M059J (cell line): ENCODE measurements at places on chromosomes 6 and 20.

- no peak for DNase-seq
Measured at GRCh38 chr6:156359912-156360311, 417.3 kb upstream of the ARID1B start.

DNA sequence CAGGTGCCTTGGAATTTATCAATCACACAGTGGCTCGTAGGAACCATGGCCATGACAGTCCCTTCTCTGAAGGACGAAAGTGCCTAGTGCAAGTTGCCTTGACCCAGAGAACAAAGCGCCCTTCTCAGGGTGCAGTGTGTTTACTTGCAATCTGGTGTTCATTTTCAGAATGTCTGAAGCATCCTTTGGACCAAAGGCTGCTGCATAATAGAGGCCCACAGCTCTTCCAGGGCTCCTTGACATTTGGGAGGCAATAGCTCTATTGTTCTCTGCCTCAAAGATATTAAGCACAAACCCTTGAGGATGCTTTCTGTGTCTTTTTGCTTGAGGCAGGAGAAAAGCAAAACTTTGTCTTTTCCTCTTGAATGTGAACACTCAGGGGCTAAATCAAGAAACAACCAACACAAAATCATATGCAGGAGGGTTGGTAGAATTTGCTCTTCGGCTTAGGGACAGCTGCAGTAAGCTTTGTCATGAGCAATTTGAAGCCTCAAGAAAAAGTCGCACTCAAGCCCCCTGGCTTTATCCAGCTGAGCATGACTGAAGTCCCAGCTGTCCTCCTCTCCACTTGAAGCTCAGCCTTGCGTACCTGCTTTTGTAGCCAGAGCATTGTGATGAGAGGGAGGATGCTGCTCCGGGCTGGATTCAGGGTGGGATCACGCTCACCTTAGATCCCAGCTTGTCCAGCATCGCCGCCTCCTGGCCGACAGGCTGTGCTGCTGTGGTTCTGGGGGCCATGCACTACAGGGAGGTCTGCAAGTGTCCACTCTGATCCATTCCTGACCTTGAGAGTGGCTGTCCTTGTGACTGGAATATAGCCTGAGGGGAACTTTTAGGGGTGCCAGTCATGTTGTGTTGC lies 495.4 kb downstream of the CDH26 start:
- no peak for DNase-seq

DNA sequence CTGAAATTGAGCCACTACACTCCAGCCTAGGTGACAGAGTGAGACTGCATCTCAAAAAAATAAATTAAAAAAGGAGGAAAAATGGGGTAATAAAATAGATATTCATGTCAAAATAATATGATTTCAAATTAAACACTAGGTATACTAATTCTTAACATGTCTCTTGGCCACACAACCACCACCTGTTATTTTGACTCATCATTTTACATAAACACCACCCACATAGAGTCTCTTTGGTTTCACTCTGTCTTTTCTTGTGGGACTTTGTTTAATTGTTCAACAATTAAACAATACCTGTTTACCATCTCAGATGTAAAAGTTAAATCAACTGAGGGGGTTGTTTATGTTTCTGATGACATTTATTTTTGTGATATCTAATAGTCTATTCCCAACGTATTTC lies 476.8 kb upstream of the ADGRB3 start:
- no peak for DNase-seq

DNA sequence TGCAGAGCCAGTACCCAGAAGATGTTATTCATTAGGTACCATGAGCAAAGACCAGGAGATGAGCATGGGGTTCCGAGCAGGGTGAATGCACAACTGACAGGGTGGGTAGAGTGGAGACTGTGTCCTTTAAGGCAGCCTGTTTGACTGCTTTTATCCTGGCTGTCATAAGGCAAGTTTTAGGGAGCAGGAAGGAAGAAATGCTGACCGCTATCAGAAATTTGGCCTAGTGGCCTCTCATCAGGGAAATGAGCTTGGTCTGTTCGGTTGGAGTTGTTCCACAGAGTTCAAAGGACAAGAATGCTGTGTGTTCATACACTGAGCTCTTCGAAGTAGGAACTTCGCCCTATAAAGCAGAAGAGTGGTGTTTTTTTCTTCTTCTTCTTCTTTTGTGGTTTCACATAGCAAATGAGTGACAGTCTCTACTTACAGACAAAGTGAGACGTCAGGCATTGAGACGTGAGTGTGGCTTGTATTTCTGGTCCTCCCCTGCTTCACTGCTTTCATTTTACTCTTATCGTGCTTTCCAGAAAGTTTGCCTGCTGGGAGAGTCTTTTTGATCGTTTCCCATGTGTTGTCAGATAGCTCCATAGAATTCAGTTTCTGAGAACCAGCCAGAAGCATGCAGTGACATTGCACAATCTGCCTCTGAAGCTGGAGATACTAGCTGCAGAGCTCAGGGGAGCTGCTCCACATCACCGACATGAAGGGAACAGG lies at the start of gene CASS4:
TSS of gene CASS4 (plus strand) at position 502 of the 714 bp plus-strand sequence. CDS start at position 701, 199 bp downstream.
- DNase-seq, result no peak

GRCh38 chr20:1930165-1930564 lies 35.0 kb downstream of the SIRPA start:
- no peak for DNase-seq

GRCh38 chr20:59207235-59207634 lies 43.6 kb downstream of the ZNF831 start:
- DNase-seq, result no peak

DNA sequence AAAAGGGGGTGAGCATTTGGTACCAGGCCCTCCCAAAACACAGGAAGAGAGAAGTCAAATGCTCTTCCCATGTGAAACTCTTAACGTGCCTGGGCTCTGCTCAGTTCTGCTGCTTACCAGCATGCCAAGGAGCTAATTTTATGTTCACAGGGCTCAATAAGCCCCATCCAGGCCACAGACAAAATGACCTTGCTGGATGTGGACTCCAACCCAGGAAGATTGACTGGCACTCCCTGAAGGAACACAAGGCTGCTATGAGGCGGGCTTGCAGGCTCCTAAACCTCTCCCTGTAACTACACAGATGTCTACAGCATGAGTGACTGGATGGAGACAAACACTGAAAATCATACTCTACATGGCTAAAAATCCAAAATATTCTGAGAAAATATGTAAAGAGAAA lies 50.6 kb downstream of the CHD6 start:
- DNase-seq, result no peak

DNA sequence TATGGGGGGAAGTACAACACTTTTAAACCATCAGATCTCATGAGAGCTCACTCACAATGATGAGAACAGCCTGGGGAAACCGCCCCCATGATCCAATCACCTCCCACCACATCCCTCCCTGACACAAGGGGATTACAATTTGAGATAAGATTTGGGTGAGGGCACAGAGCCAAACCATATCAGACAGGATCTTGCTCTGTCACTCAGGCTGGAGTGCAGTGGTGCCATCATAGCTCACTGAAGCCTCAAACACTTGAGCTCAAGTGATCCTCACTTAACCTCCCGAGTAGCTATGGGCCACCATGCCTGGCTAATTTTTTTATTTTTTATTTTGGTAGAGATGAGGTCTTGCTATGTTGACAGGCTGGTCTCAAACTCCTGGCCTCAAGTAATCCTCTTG lies 5.1 kb upstream of the IYD start:
- no peak for DNase-seq

DNA sequence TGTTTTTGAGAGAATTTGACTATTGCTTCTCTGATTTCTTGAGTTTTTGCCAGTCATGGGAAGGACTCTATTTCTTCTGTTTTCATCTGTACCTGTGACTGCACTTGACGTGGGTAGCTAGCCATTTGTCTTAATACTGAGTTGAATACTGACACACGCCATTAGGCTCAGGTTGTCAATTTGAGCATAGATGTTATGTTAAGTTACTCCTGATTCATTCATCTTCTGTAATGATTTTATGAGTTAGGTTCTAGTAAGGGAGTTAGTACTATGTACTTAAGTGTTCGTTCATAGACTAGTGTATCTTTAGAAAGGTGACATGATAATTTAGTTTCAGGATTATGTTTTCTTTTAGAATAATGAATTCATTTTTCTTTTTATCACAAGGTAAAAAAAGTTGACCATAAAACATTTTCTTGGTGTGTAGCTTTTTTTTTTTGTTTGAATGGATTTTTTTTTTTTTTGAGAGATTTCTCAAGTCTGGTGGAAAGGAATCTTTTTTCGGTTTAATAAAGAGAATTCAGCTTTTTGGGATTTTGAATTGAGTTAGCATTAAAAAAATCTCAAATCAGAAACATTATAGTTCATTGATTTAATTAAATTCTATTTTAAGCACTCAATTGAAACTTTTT lies 1.7 kb downstream of the AFDN start:
- no peak for DNase-seq

- DNase-seq, result peak; percentile 95
Measured at GRCh38 chr6:67854098-67854497, 781.0 kb upstream of the ADGRB3 start.

GRCh38 chr20:33568378-33568777 lies 78.5 kb downstream of the CBFA2T2 start:
- no peak for DNase-seq

- no peak for DNase-seq
Measured at GRCh38 chr6:163370464-163371117, 43.9 kb upstream of the QKI start.

- DNase-seq, result peak; percentile 53
Measured at GRCh38 chr20:43736588-43737158, 9.9 kb upstream of the GTSF1L start.

DNA sequence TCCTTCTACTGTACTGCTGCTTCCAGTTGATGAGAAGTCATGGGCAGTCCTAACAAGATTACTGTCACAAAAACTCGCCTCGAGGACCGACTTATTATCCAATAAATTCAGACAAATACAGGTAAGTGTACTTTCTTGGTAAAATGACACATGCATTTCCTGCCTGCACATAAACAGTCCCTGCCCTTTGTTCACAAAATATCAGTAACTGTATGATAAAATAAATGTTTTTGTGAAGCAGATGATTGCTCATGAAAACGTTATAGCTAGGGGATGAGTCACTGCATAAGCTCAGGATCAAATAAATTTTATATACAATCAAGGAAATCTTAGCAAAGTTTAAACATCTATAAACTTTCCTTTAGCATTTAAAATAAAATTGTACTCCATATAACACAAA lies 164.5 kb upstream of the RIPOR2 start:
- DNase-seq, result peak; percentile 22

- DNase-seq, result peak; percentile 39
Measured at GRCh38 chr6:148888856-148889255, 142.0 kb downstream of the UST start.

GRCh38 chr6:121365536-121366521 lies 31.5 kb upstream of the TBC1D32 start:
- no peak for DNase-seq

GRCh38 chr20:61743606-61744005 lies 322.1 kb downstream of the TAF4 start:
- no peak for DNase-seq

- peak; percentile 59 for DNase-seq
Measured at GRCh38 chr6:105135907-105136430, 43.8 kb downstream of the POPDC3 start.

GRCh38 chr6:168007592-168008338 lies 10.3 kb downstream of the KIF25 start:
- peak; percentile 99 for DNase-seq

GRCh38 chr6:82374516-82374915 lies 10.9 kb downstream of the TPBG start:
- no peak for DNase-seq

- peak; percentile 78 for DNase-seq
Measured at GRCh38 chr20:48189181-48189580, 403.9 kb upstream of the SULF2 start.

DNA sequence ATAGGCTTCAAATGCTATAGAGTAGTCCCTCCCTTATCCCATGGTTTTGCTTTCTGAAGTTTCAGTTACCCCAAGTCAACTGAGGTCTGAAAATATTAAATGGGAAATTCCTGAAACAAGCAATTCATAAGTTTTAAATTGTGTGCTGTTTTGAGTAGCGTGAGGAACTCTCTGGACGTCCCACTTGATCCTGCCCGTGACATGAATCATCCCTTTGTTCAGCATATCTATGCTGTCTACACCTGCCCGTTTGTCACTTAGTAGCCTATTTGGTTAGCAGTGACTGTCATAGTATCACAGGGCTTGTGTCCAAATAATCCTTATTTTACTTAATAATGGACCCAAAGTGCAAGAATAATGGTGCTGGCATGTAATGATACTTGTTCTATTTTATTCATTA lies 5.0 kb downstream of the PCMT1 start:
- DNase-seq, result no peak

- peak; percentile 93 for DNase-seq
Measured at GRCh38 chr6:136016228-136017225, 165.0 kb downstream of the PDE7B start.

GRCh38 chr6:168964138-168964835 lies 289.4 kb downstream of the THBS2 start:
- DNase-seq, result peak; percentile 79

DNA sequence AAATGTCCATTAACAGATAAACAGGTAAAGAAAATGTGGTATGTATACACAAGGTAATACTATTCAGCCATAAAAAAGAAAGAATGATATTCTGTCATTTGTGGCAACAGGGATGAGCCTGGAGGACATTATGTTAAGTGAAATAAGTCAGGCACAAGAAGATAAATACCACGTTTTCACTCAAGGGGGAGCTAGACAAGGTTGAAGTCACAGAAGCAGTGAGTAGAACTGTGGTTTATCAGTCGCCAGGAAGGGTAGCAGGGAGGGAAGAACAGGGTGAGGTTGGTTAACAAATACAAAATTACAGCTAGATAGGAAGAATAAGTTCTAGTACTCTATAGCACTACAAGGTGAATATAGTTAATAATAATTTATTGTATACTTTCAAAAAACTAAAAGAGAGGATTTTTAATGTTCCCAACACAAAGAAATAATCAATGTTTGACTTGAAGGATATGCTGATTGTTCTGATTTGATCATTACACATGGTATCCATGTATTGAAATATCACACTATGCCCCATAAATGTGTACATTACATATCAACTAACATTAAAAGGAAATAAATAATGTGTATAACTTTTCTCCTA lies 21.1 kb downstream of the RTN4IP1 start:
- DNase-seq, result peak; percentile 79

DNA sequence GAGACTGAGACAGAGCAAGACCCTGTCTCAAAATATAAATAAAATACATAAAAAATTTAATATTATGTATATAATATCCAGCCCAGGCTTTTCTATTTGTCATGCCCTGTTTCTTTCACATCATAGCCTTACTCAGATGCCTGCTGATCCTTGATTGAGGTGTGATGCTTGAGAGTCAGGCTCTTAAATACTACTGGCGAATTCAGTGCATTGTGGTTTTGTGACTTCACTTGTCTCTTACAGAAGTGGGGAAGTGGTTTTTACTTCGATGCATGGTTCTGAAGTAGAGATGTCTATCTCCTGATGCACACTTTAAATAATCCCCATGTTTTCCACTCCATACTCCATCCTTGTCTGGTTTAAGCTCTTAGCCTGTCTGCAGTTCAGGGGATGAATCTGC lies 29.1 kb downstream of the ASXL1 start:
- peak; percentile 56 for DNase-seq

GRCh38 chr20:44600758-44601201 lies 18.4 kb downstream of the PKIG start:
- no peak for DNase-seq

DNA sequence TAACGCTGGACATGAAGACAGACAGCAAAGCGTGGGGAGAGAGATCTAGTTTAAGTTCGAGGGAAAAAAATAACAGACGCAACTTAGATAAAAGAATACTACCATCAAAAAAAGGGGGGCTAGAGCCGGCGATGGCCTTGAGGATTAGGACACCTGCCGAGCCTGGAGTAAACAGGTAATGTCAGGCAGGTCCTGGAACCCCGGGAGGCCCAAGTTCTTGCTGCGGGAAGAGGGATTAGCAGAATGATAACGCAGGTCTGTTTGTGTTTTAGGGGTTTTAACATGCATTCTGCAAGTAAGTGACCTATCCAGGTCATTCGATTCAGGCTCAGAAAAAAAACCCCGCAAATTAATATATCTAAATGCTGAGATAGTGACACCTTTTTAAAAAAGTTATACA lies 754 bp upstream of the TMEM170B start:
- peak; percentile 16 for DNase-seq
